ENCODE measurements at places on chromosomes 3 and 15.

DNA sequence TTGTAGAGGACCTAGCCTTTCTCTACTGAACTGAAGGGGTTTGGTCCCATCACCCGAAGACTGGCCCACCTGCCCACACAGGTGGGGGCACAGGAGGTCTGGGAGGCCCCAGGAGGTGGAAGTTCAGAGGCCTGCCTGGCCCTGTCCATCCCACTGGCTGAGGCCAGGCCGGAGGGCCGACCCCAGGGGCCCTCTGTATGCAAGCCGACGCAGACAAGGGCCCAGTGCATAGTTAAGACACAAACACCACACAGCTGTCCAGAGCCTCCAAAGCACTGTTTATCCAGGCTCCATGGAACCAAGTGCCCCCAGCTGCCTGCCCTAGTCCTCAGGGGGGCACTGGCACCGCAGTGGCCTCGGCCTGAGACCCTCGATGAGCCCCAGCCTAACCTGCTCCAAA is 26.7 kb downstream of the SNX33 start:
- no peak for DNase-seq

DNA sequence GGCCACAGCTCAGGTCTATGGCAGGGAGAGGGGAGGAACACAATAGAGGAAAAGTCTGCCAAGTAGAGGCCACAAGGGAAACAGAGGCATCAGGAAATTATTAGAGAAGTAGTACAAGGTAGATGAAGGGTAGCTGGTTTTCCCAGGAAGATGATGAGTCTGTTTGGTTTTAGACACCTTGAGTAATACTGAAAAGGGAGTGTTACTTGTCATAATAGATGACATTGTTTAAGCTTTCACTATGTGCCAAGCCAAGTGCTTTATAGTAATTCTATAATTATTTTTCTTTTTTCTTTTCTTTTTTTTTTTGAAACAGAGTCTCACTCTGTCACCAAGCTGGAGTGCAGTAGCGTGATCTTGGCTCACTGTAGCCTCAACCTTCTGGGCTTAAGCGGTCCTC is 13.7 kb downstream of the PXK start:
- no peak for DNase-seq

DNA sequence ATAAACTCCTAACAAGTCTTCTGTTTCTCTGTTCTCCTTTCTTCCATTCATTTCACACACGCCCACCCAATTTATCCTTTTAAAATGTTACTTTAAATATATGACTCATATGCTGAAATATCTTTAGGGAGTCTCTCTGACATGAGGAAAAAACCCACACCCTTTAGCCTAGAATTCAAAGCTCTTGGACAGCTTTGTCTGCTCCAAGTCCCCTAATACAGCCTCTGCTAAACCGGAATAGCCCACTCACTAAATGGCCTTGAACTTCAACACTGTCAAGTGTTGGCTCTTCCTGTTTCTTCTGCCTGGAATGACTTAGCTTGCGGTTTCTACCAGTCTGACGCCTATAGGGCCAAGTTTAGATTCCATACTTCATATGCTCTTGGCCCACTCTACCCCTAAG is 3.3 kb upstream of the CD96 start:
- DNase-seq: no peak

GRCh38 chr15:31752065-31752762 is 278.1 kb upstream of the CHRNA7 start:
- no peak for DNase-seq

DNA sequence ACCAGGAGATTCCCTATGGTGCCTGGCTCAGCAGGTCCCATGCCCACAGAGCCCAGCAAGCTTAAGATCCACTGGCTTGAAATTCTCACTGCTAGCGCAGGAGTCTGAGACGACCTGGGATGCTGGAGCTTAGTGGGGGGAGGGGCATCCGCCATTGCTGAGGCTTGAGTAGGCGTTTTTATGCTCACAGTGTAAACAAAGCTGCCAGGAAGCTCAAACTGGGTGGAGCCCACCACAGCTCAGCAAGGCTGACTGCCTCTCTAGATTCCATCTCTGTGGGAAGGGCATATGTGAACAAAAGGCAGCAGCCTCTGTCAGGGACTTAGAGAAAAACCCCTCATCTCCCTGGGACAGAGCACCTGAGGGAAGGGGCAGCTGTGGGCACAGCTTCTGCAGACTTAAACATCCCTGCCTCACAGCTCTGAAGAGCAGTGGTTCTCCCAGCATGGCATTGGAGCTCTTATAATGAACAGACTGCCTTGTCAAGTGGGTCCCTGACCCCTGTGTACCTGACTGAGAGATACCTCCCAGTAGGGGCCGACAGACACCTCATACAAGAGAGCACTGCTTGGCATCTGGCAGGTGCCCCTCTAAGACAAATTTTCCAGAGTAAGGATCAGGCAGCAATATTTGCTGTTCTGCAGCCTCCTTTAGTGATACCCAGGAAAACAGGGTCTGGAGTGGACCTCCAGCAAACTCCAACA is 231.5 kb upstream of the SETMAR start:
- no peak for DNase-seq

DNA sequence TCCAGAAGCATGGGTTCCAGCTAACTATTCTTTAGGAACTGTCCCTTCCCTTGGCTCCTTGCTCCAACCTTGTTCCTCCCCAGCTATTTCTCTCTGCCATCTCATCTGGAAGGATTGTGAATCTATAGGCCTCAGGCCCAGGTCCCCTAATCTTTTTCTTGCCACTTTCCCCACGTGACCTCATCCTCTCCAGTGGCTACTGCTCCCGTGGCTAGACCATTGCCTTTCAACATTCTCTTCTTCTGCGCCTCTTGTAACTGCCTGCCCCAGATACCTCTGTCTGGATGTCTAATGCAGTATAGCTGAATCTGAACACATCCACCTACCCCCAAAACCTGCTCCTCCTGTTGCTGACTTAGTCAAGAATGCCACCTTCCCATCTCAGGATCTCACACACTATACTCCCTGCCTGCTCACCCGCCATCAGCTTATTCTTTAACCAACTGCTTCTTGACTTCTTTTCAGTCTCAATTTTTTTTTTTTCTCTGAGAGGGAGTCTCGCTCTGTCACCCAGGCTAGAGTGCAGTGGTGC is 5.2 kb downstream of the GPX1 start:
- DNase-seq: no peak

DNA sequence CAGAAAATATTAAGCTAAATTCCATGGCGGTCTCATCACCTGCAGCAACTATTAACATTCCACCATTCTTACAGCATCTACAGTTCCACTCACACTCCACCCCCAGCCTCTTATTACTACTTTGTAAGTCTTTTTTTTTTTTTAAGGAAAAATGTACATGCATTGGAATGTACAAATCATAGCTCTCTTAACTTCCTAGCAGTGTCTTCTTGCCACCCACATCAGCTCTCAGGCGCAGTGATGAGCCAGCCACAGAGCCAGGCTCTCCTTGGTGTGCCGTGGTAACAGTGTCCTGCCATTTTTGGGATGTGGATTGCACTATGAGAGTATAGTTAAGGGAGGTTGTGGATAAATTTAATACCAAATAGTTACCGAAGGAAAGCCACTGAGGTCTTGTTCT is 17.8 kb downstream of the ABHD17C start:
- no peak for DNase-seq

GRCh38 chr3:10580426-10580825 is 75.0 kb upstream of the ATP2B2 start:
- no peak for DNase-seq

DNA sequence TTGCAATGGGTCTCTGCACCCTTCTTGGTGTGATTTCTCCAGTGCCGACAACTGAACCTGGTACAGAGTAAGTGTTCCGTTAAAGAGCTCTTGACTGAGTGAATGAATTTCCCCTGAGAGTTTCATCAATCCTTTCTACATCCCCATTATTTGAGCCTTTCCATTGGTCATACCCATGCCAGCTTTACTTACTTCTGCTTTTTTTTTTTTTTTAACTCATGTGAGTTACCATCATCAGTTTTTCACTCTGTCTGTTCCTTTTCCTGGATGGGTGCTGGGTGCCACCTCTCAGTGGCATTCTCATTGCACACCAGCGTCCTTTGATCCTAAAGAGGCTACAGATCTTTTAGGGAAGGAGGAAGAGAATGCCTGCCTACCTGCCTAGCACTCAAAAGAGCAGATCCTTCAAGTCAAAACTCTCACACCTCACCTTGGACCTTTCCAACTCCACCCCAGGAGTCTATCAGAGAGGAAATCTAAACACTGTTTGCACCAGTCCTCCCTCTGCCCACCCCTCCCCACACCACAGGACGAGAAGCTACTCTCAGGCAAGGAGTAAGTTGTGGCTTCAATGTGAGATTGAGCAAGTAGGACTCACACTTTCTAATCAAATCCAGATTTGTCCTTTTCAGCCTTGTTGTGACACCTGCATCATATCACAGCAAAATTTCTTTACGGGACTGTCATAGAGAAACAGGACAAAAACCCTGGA is 13.1 kb upstream of the USP3 start:
- DNase-seq: no peak

- DNase-seq: no peak
Measured at GRCh38 chr3:15794842-15795650, 2.7 kb downstream of the ANKRD28 start.

GRCh38 chr15:39272901-39273300 is 308.0 kb upstream of the THBS1 start:
- DNase-seq: no peak

DNA sequence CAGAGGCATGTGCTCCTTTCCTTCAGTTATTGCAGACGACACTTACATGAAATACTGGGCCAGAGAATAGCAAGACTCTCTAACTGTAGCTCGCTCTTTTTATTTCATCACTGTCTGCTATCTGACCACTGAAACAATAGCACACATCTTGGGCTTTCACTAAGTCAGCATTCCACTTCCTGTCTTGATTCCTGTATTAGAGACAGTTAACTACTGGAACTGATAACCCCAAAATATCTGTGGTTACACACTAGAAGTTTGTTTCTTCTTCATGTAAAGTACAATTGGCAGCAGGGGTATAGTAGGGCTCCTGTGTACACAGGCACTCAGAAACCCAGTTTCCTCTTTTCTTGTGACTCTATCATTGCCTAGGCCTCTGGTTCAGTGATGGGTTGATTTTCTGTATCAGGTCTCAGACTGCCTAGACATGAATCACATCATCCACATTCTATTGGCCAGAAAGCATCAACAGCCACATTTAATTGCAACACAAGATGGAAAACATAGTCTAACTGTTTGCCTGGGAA is 230.2 kb upstream of the CD96 start:
- DNase-seq: no peak

DNA sequence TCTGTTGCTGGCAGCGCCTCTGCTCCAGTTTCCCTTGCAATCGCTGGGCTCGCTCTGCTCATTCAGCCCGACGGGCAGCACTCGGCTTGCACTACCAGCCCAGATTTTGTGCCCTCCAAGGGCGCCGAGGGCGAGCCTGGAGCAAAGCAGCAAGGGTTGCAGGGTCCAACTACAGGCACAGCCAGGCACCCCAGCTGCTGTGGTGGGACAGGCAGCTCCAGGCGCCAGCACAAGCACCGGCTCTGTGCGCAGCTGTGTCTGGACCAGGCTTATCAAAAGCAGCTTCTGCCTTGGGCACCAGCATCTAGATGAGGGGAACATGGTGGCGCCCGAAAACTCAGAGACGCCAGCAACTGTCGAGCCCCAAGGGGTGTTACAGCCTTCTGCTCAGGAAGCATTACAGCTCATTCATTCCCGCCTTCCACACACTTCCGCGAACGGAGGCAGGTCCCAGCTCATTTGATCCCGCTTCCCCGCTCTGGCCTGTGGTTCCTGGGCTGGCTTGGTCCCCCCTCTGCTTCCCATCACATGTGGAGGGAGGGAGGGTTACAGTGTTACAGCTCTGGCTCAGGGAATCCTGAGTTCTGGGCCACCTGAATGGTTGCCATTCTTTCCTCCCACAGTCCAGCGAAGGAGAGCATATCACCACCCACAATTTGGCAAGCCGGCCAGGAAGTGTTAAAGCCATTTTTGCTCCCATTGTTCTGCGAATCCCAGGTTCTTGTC is 409.9 kb upstream of the ALCAM start:
- no peak for DNase-seq

GRCh38 chr3:168248383-168249204 is 152.9 kb upstream of the GOLIM4 start:
- DNase-seq: no peak

DNA sequence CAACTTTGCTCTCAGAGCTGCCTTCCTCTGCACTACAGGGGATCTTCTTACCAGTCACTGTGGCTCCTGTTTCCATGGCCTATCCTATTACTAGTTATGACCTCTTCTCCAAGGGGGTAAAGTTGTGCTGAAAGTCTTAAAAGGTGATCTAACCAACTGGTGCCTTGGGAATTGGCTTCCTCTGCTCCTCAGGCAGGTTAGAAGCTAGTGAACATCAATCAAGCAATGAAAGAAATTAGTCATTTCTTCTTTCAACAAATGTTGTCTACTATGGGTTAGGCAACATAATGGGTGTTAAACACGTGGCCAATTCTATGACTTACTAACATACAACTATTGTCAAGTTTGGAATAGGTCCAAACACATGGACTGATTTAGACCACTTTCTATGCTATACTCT is 571.4 kb upstream of the NAALADL2 start:
- no peak for DNase-seq

- DNase-seq: no peak
Measured at GRCh38 chr3:111627092-111627491, 31.9 kb upstream of the ZBED2 start.

- DNase-seq: no peak
Measured at GRCh38 chr3:16545413-16546185, 32.1 kb upstream of the RFTN1 start.

GRCh38 chr3:151838574-151839312 is 24.8 kb downstream of the AADAC start:
- DNase-seq: peak; percentile 23

DNA sequence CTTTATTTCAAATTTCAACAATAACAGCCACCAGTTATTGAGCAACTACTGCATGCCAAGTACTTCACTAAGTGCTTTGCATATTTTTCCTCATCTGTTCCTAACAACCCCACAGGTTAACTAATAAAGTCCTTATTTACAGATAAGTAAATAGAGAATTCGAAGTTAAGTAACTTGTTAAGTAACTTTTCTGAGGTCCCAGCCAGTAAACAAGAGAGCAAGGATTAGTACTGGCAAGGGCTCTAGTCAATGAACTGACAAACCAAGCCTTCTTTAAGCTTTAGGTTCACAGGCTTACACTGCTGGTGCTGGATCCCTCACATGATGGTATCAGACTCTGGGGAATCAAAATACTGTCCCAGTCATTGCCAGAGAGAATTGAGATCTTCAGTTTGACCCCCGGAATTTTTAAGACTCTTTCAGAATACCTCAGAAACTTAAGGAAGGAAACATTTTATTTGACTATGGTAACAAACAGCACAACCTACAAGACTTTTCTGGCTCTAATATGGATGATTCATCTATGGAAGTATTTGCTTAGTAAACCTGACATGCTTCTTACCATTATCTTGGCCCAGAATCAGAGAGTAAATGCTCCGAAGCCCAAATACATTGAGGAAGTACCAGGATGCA is 16.5 kb downstream of the EMC3 start:
- no peak for DNase-seq

- no peak for DNase-seq
Measured at GRCh38 chr3:36700537-36701248, 63.7 kb downstream of the DCLK3 start.
